Stimulated activated CD4-positive, alpha-beta T cell treated with anti-CD3 and anti-CD28 coated beads, Interleukin-12 subunit alpha, Interleukin-12 subunit beta, amount 100 ng/mL, for 4 hours (primary cell): ENCODE measurements at places on chromosomes 16 and 17.

- DNase-seq: no peak
Measured at GRCh38 chr16:11315510-11315909, 29.7 kb upstream of the RMI2 start.

- peak; percentile 25 for DNase-seq
Measured at GRCh38 chr16:85461814-85462713, 151.1 kb upstream of the GSE1 start.

DNA sequence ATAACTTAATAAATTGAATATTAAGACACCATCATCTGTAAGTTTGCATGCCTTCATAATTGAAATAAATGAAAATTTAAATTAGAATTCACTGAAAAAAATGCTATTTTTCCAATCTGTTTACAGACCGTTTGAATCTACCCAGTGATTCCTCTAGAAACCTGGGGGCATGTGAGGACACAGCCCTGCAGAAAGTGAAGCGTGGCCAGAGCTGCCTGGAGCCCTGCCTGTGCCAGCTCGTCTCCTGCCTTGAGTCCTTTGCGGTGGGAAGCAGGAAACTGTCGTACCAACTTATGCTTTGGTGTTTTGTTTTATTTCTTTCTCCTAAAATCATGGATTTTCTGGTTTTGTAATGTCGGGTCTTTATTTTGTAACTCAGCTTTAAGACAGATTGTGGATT is 67.8 kb upstream of the FA2H start:
- DNase-seq: no peak

GRCh38 chr17:28396635-28397239 is 9.3 kb downstream of the SLC46A1 start:
- no peak for DNase-seq

GRCh38 chr16:75304521-75305363 is 53.3 kb upstream of the BCAR1 start:
- DNase-seq: no peak

- DNase-seq: peak; percentile 48
Measured at GRCh38 chr16:84544031-84544773, 39.7 kb upstream of the MEAK7 start.

DNA sequence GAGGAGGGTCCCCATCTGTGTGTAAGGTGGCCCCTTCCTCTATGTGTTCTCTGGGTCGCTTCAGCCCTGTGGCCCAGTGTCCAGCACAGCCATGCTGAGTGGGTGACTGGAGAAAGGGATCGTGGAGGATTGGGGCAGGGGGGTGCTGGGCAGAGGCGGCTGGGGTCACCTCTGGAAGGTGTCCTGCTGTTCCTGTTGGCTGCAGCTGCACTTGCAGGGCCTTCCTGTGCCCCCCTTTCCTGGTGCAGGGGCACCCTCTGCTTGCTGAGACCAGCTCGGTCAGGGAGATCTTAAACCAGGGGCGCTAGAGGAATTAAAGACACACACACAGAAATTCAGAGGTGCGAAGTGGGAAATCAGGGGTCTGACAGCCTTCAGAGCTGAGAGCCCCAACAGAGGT is 11.1 kb downstream of the IL32 start:
- no peak for DNase-seq

DNA sequence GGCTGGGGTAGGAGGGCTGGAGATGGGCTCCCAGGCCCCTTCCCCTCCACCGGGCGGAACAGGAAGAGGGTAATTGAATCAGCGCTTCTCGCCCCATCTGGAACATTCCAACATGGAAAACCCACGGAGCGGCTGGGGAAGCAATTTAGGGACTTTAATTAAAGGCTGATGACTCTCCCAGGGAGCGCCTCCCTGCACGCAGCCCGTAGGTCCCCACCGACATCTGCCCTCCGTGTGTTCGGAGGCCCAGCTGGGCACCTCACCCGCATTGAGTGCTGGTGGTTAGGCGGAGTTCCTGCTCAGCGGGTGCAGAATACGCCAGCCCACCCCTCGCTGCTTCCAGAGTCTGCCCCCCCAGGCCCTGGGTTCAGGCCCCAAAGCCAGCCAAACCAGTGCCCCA is 10.0 kb downstream of the HS3ST6 start:
- no peak for DNase-seq

- DNase-seq: no peak
Measured at GRCh38 chr17:43010667-43011308, 4.2 kb downstream of the IFI35 start.

- no peak for DNase-seq
Measured at GRCh38 chr16:63980763-63981162, 1141.1 kb downstream of the CDH11 start.

DNA sequence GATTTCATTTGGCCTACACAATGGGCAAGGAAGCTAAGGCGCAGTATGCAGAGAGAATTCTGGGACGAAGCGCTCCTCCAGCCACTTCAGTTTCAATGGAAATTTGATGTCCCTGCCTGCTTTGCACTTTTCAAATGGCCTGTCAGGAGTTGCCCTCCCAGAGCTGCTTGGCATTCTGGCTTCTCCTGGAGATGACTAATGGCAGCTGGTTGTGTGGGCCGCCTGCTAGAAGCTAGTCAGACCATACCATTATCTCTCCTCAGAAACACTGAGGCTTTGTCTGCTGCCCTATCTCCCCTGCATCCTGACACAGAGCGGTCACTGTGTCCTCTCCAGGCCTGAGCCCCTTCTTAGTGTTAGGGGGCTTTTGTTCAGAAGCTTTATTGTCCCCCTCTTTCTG is 180.1 kb downstream of the SPECC1 start:
- no peak for DNase-seq

GRCh38 chr16:4957720-4958509 is at the start of gene SEC14L5:
SEC14L5 (plus strand) TSS chr16:4958330; CDS start chr16:4959324, 994 bp downstream.
- DNase-seq: peak; percentile 86

DNA sequence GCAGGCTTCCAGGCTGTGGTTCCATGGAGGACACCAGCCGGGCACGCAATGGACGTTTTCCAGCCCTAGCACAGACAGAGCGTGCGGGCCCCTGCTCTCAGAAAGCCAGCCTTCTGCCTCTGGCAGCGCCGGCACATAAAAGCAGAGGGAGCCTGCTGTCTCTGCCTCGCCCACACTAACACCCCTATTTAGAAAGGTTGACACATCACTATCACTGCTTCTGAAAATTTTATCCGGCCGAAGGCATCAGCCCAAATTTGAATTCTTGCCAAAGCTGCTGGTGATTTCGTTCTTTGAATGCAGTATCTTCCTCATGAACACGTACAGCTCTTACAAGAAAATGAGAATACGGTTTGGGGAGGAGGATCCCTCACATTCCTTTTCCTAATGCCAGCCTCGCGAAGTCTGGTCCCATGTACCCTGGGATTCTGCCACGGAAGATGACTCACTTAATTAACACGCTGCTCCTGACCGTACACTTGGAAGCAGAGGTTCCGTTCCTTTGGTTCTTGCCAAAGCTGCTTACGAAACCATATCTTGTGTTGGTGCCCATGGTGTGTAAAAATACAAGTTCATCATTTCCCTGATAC is 1.3 kb upstream of the RAB11FIP3 start:
- no peak for DNase-seq

- no peak for DNase-seq
Measured at GRCh38 chr17:12386225-12386624, 279.5 kb upstream of the MYOCD start.

- peak; percentile 52 for DNase-seq
Measured at GRCh38 chr17:42531455-42532354, 4.3 kb upstream of the NAGLU start.

DNA sequence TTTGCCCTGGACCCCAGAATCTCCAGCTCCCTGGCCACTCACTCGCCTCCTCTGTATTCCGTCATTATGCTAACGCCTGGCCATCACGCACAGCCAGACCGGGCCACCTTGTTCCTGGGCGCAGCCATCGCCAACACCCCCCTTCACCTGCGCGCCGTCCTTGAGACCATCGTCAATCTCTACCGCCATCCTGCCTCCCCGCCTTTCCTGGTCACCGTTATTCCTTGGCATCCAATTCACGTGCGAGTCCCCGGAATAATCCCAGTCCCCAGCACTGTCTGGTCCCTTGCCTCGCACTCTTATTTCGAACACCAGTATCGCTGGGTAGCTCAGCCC is 541 bp downstream of the VKORC1 start:
- DNase-seq: no peak

GRCh38 chr17:74085434-74085833 is 118.0 kb upstream of the RPL38 start:
- no peak for DNase-seq

DNA sequence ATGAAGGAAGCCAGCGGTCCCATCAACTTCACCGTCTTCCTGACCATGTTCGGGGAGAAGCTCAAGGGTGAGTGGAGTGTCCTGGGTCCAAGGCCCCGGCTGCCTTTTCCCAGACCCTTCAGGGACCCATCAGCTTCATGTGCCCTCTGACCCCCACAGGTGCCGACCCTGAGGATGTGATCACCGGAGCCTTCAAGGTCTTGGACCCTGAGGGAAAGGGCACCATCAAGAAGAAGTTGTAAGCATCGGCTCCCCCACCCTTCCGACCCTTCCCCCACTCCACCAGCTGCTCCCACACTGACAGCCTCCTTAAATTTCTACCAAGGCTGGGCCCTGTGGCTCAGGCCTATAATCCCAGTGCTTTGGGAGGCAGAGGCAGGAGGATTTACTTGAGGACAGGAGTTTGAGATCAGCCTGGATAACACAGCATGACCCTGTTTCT is 1.9 kb downstream of the MYL11 start:
- DNase-seq: no peak

DNA sequence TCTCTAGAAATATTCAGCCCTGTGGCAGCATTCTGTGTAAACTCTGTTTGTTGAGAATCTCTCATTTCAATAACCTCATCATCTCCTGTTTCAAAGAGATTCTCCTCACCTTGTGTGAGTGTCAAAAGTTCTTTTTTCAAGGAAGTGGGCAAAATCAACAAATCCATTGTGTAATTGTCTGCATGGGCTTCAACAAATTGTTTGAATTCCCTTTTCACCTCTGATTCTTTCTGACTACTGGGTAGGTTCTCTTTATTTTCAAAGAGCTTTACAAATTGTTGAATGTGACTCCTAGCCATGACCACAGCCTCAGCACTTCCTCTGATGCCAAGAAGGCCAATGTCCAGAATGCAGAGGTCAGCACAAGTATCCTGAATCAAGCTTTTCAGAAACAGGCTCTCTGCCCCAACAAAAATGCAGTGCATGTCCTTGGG is 48.0 kb downstream of the N4BP1 start:
- DNase-seq: no peak

DNA sequence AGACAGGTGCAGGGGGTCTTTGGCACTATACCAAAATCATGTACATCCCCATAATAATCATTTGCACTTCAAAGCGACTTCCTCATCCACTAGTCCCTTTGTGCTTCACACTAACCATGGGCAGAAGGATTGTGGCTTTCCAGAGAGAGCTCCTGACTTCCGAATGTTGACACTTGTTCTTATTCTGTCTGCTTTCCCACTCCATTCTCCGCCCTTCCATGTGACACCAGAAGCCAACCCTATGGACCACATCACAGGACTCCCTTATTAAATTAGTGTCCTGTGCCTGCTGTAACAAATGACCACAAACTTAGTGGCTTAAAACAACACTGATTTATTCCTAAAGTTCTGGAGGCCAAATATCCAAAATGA is 91.6 kb downstream of the CMC2 start:
- no peak for DNase-seq

- DNase-seq: no peak
Measured at GRCh38 chr16:2090777-2091546, 43.2 kb downstream of the TSC2 start.

GRCh38 chr16:17295948-17296347 is 174.8 kb downstream of the XYLT1 start:
- no peak for DNase-seq

- DNase-seq: peak; percentile 91
Measured at GRCh38 chr17:2400877-2401425, at the start of gene MNT. MNT (minus strand) TSS chr17:2401060; CDS start chr17:2400712, 348 bp downstream.

DNA sequence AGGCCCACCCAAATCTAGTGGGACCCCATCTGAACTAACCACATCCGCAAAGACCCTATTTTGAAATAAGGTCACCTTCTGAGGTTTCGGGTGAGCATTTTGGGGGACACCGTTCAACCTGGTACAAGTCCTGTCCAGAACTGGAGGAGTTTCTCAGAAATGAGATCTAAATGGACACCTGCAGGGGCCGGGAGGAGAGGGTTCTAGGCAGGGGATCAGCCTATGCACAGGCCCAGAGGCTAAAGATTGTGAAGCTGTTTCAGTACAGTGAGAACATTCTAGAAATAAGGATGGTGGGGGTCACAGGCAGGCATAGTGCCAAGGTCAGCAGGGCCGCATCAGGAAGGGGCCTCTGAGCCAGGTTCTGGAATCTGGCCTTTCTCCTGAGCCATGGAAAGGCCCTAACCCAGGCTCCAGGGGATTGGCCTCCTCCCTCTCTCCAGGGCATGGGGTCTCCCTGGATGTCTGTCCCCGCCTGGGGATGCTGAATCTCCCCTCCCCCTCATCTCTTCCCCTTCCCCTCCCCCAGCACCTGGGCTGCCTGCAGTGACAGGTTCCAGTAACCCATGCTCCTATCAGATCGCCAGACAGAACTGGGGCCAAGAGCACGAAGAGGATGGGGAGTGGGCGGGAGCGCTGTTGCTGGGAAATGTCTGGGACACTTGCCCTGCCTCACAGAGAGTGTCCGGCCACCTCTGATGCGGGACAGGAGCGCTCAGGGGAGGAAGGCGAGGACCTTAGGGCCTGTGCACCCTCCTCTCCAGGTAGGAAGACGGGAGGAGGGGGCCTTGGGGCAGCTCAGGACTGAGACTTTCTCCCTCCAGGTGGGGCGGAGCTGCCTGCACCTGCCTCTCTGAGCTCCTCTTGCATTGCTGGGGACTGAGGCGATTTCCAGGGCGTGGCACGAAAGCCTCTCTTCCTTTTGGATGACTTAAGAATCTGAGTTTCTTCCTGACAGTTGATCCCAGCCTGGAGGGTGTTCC is 321.4 kb upstream of the TNRC6C start:
- no peak for DNase-seq

- DNase-seq: no peak
Measured at GRCh38 chr16:64968539-64968938, 153.3 kb downstream of the CDH11 start.

GRCh38 chr17:39648616-39649366 is 11.8 kb downstream of the STARD3 start:
- no peak for DNase-seq
